Bronchial epithelial cell (primary cell): ENCODE measurements at places on chromosomes 6 and 20.

DNA sequence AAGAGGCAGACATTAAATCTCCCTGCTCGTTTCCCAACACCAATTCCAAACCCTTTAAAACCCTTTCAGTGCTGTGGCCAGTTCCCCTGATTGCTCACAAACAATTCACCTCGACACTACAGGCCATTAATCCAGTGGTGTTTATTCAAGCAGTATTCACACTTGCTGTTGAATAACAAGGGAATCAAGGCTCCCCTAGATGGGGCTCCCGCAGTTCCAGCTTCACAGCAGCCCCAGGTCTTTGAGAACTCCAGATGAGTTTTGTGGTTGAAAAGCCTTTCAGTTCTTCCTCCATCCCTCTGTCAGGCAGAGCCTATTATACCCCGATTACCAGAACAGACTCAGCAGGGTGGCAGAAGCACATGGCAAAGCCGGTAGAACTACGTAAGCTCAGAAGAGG is 36.2 kb downstream of the JAG1 start:
- no peak for DNase-seq

GRCh38 chr6:168734523-168734922 is 293.5 kb downstream of the SMOC2 start:
- no peak for DNase-seq

GRCh38 chr6:10413850-10414738 is 780 bp downstream of the TFAP2A start:
- DNase-seq: peak; percentile 72

DNA sequence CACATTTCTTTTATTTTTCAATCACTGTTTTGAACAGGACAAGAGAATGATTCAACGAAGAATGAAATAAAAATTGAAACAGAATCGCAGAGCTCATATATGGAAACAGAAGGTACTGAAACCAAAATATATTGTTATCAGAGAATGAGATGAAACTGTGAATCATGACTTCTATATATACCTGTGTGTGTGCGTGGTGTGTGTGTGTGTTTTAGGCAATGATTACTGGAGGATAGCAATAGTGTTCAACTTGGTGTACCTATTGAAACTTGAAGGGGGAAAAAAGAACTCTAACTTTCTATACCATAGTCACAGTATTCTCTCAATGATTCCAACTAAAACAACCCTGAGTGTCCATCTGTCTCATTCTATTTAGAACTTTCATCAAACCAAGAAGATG is 586.6 kb downstream of the KIF16B start:
- no peak for DNase-seq

GRCh38 chr20:32621071-32621890 is 36.1 kb upstream of the NOL4L start:
- no peak for DNase-seq

- peak; percentile 85 for DNase-seq
Observed at GRCh38 chr6:105384004-105384403, 18.9 kb downstream of the PREP start.
